Stimulated activated CD8-positive, alpha-beta memory T cell treated with anti-CD3 and anti-CD28 coated beads, Interleukin-2, amount 100 ng/mL, for 48 hours (primary cell): ENCODE measurements at places on chromosomes 11 and 22.

GRCh38 chr11:8098879-8099278, 17.9 kb downstream of the TUB start:
- DNase-seq, result no peak

- no peak for DNase-seq
These were observed 160.8 kb downstream of the LDLRAD3 start for GRCh38 chr11:36104660-36104992.

DNA sequence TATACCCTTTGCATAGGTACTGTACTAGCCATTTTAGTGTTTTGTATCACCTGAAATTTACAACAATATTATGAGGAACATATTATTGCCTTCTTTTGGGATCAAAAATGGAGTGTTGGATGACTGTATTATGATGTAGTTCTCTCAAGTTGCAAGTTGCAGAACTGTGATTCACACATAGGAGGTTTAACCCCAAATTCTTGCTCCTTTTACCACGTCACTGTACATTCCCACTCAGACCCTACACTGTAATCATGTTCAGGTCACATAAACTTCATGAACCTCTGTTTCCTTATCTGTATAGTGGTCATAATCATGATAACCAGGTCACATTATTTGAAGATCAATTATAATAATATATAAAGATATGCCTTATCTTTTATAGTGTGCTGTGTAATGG, 925.1 kb upstream of the TENM4 start:
- DNase-seq, result no peak

- no peak for DNase-seq
These were observed 177.1 kb upstream of the PITPNB start for GRCh38 chr22:28096161-28096560.

GRCh38 chr11:78109081-78110015, 29.7 kb upstream of the NDUFC2 start:
- DNase-seq, result no peak

GRCh38 chr11:61830237-61831105, 2.4 kb downstream of the FADS2 start:
- no peak for DNase-seq

- no peak for DNase-seq
These were observed 646.0 kb downstream of the TBC1D22A start for GRCh38 chr22:47408409-47408808.

- no peak for DNase-seq
These were observed 16.8 kb upstream of the PANX2 start for GRCh38 chr22:50153756-50154140.

DNA sequence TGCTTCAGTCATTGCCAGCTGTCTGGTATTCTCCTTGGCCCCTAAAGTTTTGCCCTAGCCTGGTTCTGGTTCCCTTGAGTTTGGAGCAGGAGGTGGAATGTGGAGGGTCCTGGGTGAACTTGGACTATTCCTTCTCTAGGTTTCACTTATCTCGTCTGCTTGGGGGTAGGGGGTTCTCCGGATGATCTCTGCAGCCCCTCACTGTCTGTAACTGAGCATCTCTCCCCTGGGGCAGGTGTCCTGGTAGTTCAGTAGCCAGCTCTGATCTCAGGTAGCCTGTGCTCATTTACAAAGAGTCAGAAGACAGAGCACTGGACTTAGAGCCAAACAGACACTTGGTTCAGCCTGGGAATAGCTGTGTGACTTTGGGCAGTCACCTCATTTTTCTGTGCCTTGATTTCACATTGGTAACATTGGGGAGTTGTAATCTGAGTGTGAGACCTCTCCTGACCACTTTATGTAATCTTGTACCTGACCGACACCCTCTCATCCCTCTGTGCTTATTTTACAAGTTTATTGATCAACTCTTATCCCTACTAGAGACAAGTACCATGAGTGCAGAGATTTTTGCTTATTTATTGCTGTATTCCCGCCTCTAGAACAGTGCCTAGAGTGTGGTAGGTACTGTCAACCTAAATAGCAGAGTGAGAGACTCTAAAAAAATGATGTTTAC, 804 bp downstream of the CCDC134 start:
- no peak for DNase-seq

- DNase-seq, result no peak
These were observed 46.3 kb upstream of the PSMA1 start for GRCh38 chr11:14566331-14567063.

- no peak for DNase-seq
These were observed 89.1 kb downstream of the SWAP70 start for GRCh38 chr11:9753021-9753420.

GRCh38 chr11:101726988-101727387, 143.2 kb upstream of the TRPC6 start:
- no peak for DNase-seq
